ENCODE measurements at places on chromosomes 2 and 18.

DNA sequence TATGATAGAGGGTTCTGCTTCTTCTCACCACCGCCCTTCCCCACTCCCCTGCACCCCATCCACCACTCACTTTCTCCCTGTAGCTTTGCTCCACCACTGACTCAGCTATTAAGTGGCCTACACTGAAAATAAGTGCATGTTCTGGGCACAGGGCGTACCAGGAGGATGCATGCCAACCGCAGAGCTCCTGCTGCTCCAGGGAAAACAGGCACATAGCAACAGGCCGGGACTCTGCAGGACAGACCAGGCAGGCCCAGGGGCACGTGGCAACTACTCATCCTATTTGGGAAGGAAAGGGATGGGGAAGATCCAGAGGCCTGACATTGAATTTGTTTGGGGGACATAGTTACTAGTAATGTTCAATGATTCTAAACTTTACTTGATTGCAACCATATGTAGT, 28.4 kb downstream of the ARL4C start:
- DNase-seq, result no peak

DNA sequence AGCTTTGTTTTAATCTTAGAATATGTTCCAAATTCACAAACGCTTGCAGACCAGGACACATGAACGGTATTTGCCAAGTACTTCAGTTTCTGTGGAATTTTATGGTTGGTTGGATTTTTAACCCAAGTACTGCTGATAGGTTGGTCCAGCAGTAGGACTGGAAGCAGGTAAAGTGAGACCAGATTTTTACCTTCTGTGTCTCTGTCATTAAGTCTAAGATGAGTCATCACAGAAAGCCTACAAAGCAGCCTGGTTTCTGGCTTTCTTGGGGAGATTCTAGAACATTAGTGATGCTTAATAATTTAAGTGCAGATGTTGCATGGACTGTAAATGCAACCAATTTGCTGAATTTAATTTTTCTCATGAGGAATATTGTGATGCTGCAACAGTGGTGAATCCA, 100.5 kb downstream of the SCG2 start:
- DNase-seq, result no peak

DNA sequence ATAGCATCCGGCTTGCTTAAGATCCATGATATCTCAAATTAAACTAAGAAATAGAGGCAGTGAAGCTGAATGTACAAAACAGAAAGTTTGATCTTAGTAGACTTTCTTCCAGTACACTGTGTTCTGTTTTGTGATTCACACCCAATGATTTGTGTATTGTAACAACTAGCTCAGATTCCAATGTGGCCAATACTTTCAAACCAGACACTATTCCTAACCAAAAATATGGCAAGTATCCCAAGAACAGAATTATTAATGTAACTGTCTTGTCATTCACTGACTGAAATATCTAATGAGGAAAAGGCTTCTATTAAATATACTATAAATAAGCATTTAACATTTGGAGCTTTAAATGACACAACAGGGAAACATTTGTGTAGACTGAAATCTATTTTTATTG, 299.1 kb downstream of the NRXN1 start:
- no peak for DNase-seq

DNA sequence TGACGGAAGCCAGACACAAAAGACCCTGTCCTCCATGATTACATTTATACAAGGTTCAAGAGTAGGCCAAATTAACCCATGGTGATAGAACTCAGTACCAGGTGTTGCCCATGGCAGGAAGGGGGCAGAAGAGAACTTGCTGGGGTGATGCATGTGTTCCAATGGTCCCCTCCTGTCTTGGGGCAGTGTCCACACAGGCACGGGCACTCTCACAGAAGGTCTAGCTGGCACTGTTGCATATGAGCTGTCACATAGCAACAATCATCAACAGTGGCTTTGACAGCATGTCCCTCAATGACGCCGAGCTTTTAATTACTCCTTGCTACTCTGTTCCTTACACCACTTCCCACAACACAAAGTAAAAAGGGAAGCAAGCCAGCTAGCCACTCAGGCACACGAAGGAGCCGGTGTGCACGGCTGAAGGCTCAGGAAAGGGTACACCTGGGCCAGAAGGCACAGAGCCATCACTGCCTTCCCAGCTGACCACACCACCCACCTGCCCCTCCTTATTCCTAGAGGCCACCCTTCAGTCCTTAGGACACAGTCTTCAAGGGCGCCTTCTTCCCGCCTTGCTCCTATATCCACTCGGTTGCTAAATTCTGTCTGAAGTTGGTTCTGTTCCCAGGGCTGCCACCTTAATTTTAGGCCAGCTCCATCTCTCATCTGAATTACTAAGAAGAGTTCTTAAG, 28.9 kb downstream of the RPL31 start:
- no peak for DNase-seq

DNA sequence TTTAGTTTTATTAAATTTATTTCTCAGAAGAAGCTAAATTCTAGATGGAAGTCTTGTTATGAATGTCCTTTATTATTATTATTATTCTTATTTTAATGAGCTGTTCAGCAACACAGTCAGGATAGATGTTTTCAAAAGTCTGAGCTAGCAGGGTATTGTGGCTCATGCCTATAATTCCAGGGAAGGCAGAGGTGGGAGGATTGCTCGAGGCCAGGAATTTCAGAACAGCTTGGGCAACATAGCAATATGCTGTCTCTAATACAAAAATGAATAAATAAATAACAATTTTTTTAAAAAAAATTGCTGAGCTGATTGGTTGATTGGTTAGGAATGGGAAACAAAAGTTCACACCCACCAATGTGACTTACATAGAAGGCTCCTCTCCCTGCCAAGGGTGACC, 274.1 kb upstream of the CYRIA start:
- DNase-seq, result no peak

DNA sequence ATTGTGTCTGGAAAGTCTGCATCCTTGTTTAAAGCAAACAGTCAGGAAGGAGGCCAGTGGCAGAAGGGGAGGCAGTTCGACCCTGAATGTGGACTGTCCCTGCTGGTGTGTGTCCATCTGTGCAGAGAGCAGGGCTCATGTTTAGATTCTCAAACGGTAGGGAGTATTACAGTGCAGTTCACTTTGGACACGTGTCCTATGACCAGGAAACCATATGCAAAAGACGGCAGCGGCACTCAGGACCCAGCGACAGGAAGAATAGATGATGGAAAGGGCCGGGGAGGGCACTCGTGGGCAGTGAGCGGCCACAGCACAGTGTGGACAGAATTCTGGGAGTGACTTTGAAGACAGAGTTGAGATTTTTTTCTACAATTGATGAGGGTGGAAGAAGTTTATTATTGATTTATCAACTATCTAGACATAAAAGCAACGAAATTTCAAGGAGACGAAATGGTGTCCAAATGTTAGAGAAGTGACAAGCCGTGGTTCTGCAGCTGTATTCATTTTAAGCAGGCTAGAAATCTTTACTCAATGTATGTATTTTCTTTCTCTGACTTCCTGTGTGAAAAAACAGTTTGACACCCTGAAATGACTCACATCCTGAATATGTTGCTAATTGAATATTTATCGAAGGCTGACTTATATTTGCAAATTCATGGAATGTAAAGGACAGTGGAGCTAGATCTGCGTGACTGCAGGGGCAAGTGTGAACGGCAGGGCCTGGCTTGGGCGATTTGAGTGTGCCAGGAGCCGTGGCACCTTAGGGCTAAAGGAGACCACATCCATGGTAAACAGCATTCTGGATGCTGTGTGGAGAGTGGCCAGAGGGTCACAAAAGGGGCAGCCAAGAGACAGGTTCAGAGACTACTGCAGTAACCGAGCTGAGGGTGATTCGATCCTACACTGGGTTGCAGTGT, 214.2 kb downstream of the PTGR3 start:
- DNase-seq, result no peak
